ENCODE measurements at places on chromosomes 4 and X. TPM values are rescaled to one million over a fixed set of nuclear protein-coding genes. Genes with fewer than 3 reads are reported as not detected.

The RTL9 gene
- total RNA-seq, result 1.2 TPM

The GATA1 gene
- 0.44 TPM for total RNA-seq

The FGFBP2 gene
- not detected for total RNA-seq

The SAGE1 gene
- total RNA-seq, result not detected

The BEX3 gene
- 190 TPM for total RNA-seq

The SSX3 gene
- not detected for total RNA-seq

The ARMCX4 gene
- total RNA-seq, result 23.3 TPM

The RAB39B gene
- total RNA-seq, result 12.3 TPM

The ARHGAP6 gene
- 9.3 TPM for total RNA-seq

The AREG gene
- total RNA-seq, result 0.49 TPM

The CCDC160 gene
- 2.2 TPM for total RNA-seq

The ADH5 gene
- 123 TPM for total RNA-seq

The VCX3B gene
- not detected for total RNA-seq

The DUSP21 gene
- total RNA-seq, result not detected

The SMIM10L2A gene
- 6.0 TPM for total RNA-seq

The ARAP2 gene
- 8.7 TPM for total RNA-seq

The UGT2B17 gene
- not detected for total RNA-seq

The RADX gene
- 7.9 TPM for total RNA-seq

The FHDC1 gene
- total RNA-seq, result 9.0 TPM

The ARR3 gene
- 9.8 TPM for total RNA-seq

The TLL1 gene
- total RNA-seq, result 23.9 TPM

The PCYT1B gene
- total RNA-seq, result 30.8 TPM

The SLC10A6 gene
- 0.99 TPM for total RNA-seq

The NAP1L3 gene
- total RNA-seq, result 48.2 TPM

The TCEAL9 gene
- 84.4 TPM for total RNA-seq

The WFS1 gene
- 33.5 TPM for total RNA-seq

The CCKAR gene
- total RNA-seq, result 1.3 TPM

The MAGEA2 gene
- total RNA-seq, result not detected

The TDO2 gene
- 0.82 TPM for total RNA-seq

The SLC26A1 gene
- 0.49 TPM for total RNA-seq

The TLR6 gene
- total RNA-seq, result 2.0 TPM

The ENPEP gene
- total RNA-seq, result 19.0 TPM

The FAM184B gene
- total RNA-seq, result 20.3 TPM

The BTC gene
- total RNA-seq, result 8.0 TPM

All from camera-type eye (tissue), 1 donor.